ENCODE measurements at places on chromosomes 1 and 21.

GRCh38 chr1:27346991-27347624 lies 5.3 kb downstream of the SYTL1 start:
- DNase-seq = no peak

- no peak for DNase-seq
Observed at GRCh38 chr1:159168043-159168442, 3.4 kb upstream of the CADM3 start.

GRCh38 chr21:25750085-25750484 lies 15.3 kb downstream of the GABPA start:
- no peak for DNase-seq

GRCh38 chr1:244394826-244395765 lies 56.6 kb downstream of the ADSS2 start:
- no peak for DNase-seq

DNA sequence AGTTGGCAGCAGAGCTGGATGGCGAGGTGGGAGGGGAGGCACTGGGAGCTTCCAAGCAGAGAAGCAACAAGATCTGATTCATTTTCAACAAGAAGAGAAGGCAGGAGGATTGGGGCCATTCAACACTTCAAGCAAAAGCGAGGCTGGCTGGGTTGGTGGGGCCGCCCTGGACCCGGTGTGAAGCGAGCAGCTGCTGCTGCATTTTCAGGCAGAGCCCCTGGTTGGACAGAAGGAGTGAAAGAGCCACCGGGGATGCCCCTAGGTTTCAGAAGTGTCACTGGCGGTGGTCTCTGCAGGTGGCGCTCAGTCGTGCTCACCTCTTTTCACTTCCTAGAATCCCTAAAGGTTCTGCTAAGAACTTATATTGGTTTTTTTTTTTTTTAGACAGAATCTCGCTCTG lies 18.0 kb downstream of the SLC2A7 start:
- DNase-seq = no peak

GRCh38 chr1:41891199-41891896 lies 27.4 kb downstream of the HIVEP3 start:
- no peak for DNase-seq

DNA sequence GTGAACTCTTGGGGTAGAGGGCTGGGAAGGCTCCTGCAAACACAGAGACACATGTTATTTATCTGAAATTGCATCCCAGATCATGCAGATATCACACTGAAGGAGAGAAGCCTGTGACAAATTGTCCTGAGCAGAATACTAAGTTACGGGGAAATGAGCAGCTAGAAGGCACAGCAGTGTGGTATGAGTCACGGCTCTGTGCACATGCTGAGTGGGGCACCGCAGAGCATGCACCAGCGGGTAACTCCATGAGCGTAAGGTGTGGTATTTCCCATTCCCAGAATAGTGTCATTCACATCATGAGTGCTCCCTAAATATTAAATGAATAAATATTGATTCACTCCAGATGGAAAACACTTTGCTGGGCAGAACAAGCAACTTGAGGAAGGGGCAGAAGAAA lies 21.3 kb upstream of the FCRL2 start:
- no peak for DNase-seq

- DNase-seq = no peak
Observed at GRCh38 chr21:15825700-15826099, 95.9 kb downstream of the USP25 start.

GRCh38 chr1:160006312-160006940 lies 25.4 kb downstream of the PIGM start:
- DNase-seq = peak; percentile 13

GRCh38 chr21:16709866-16710550 lies 802.8 kb upstream of the CXADR start:
- no peak for DNase-seq

DNA sequence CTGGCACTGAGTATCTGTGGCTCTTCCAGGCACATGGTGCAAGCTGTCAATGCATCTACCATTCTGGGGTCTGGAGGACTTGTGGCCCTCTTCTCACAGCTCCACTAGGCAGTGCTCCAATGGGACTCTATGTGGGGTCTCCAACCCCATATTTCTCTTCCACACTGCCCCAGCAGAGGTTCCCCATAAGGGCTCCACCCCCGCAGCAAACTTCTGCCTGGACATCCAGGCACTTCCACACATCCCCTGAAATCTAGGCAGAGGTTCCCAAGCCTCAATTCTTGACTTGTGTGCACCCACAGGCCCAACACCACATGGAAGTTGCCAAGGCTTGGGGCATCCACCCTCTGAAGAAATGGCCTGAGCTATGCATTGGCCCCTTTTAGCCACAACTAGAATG lies 18.8 kb downstream of the ODF2L start:
- no peak for DNase-seq

DNA sequence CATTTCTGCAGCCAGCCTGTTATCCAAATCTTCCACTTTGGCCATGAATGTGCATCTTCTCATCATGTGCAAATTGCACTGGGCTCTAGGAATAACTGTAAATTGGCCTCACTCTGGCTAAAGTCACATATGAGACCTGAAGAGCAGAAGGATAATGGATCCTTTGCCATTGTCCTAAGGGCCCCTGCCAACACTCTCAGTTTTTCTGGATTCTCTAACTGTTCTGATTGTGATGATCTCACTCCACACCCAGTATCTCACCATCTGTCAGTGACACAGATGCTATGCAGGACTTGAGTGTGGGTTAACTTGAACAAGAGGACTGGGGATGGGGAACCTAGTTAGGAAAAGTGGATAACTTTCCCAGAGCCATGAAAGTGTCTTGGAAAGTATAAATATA lies 8.5 kb upstream of the FYB2 start:
- DNase-seq = no peak

- DNase-seq = no peak
Observed at GRCh38 chr21:25326181-25326580, 281.1 kb downstream of the MRPL39 start.

DNA sequence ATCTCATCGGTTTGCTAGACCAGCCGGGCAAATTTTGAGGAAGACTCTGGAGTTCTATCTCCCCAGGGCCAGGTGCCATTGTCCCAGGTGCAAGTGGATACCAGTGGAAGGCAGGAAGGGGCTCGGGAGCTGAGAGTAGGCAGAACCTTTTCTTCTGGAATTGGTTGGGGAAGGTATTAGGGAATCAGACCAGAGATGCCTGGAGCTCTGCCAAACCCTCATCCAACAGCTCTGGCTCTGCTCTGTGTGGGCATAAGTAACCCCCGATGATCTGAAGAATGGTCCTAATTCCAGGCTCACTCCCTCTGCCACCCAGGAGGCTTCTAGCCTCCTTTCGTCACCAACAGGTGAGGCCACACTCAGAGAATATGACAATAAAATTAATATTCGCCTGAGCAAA lies 69.9 kb downstream of the PGBD5 start:
- DNase-seq = no peak

DNA sequence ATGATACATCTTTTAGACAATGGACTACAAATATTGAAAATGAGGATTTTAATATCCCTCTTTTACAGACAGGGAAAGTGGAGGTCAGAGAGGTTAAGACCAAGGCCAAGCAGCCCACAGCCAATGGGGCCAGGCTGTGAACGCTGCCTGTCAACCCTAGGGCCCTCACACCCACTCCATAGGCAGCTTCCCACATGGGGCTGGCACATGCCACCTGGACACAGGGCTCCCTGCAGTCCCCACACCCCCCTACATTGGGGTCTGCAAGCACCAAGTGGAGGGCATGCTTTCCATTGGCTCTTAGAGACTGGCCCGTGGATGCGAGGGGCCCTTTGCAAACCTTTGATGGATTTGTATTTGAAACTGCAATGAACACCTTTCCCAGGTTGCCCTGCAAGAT lies 348.5 kb upstream of the VAMP3 start:
- no peak for DNase-seq

GRCh38 chr1:67767103-67767782 lies 66.0 kb downstream of the GNG12 start:
- DNase-seq = no peak

- peak; percentile 85 for DNase-seq
Observed at GRCh38 chr1:246110343-246111219, 396.5 kb downstream of the SMYD3 start.

GRCh38 chr1:110262846-110263631 lies 52.9 kb downstream of the KCNC4 start:
- no peak for DNase-seq

GRCh38 chr21:16770266-16770665 lies 742.6 kb upstream of the CXADR start:
- DNase-seq = no peak

DNA sequence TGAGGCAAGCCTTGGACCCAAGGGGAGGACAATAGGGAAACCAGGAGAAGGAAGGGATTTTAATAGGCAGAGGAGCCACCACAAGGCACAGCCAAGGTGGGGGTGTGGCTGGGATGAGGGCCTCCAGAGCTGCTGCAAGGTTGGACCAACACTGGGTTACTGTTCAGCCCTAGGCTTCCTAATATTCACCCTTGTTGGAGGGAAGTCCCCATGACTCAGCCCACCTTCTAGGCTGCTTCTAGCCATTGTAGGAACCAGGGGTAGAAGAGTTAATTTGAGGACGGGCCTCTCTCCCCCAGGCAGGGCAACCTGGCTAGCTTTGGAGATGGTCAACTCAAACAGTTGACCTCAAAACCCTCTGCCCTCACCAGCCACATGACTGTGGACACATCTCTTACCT lies 59.5 kb downstream of the KCNN3 start:
- DNase-seq = no peak

DNA sequence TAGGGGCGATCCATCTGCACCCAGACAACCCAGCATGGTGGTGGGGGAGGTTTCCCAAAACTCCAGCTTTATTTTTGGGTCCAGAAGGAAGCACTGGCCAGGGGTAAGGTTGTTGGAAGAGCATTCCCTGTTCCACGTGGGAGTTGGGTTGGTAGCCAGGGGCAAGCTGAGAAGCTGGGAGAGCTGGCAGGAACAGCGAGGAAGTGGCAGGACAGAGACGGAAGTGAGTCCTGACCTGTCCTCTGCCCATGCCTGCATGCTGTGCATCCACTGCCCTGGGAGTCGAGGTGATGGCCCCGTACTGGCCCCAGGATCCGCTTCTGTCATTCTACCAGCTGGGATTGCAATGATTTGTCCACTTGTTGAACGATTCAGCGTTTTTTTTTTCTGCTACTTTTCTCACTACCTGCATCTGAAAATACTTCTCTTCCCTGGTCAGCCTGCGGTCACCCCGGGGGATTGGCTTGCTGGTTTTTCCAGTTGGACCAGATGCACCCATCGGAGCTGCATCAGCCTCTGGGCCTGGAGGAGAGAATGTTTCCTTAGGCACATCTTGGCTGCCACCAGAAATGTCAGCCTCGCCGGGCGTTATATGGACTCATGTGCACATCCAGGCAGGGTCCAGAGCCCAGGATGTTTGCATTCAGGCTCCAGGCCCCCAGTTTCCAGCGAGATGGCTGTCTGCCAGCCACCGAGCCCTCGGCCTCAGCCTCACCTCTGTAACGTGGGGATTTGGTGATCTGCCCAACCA lies 28.3 kb upstream of the TMPRSS2 start:
- DNase-seq = no peak

DNA sequence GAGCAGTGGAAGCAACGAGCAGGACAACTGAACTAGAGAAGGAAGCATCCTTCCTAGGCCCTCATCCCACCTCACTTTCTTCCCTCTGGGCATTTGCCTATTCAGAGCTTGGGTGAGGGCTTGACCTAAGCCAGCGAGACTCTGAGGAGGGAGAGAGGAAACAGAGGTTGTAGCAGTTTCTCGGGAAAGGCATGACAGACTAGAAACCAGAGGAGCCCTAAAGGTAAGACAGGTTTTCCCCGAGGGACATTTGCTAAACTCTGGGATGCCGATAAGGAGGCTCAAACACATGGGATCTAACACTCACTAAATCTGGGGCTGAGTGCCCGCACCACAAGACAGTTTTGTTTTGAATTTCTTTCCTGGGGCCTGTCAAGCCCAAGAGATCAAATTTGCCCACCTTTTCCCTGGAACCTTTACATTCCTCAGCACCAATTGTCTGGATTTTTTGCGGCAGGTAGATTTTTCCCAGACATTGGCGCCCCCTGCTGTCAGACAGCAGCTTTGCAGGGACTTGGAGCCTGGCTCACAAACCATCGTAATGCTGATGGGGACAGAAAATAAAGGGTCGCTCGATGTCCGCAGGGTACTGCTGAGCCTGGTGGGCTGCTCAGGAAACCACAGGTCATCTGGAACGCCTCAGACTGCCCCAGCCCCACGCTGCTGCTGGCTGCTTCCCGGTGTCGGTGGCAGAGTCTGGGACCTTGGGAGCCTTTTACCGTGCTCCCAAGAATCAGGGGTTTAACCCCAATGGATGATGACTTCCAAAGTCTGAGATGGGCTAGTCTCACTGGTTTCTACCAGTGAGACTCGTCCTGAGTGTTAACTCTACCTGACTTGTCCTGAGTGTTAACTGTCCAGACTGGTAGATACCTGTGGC lies 23.4 kb upstream of the TSPAN2 start:
- DNase-seq = no peak

DNA sequence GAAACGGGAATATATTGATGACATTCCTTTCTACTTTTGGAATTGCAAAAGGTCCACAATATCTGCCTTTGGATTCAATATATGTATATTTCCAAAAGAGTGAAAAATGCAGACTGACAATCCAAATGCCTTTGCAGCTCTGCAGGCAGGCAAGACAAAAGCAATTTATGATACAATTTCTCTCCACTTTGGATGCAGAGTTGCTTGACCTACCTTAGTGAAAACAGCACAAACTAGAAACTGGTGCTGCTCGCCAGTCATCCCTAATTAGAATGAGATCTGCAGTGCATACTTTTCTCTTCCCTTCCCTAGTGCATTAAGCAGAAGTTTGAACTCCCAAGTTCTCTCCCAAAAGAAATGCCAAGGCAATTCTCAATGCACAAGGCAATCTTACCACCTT lies 56.8 kb downstream of the KIAA0319L start:
- DNase-seq = no peak

GRCh38 chr1:203326830-203327683 lies 21.7 kb downstream of the BTG2 start:
- peak; percentile 88 for DNase-seq

DNA sequence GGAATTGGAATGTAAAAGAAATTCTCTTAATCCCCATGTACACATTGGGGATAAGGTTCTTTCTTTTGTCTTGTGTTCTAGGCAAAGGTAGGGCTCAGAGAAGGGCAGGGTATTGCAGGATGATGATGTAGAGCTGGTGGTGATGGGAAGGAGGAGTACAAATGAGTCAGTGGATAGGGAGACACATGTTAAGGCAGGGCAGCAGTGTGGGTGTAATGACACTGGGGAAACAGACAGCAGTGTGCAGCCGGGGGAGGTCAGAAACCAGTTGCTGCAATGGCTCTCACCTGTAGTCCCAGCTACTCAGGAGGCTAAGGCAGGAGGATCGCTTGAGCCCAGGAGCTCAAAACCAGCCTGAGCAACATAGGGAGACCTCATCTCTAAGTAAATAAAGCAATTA lies 5.1 kb downstream of the NLRP3 start:
- no peak for DNase-seq
